Stimulated activated CD4-positive, alpha-beta T cell treated with anti-CD3 and anti-CD28 coated beads, Interleukin-1b, Interleukin-23, amount 100 ng/mL, for 24 hours (primary cell): ENCODE measurements at places on chromosomes 3 and 15.

- DNase-seq = no peak
Measured at GRCh38 chr3:29514170-29514569, 233.3 kb downstream of the RBMS3 start.

- DNase-seq = no peak
Measured at GRCh38 chr3:133376810-133377209, 23.0 kb upstream of the BFSP2 start.

GRCh38 chr15:85493260-85493659 is 112.9 kb downstream of the AKAP13 start:
- no peak for DNase-seq

- no peak for DNase-seq
Measured at GRCh38 chr15:34927726-34928125, 41.8 kb downstream of the AQR start.

DNA sequence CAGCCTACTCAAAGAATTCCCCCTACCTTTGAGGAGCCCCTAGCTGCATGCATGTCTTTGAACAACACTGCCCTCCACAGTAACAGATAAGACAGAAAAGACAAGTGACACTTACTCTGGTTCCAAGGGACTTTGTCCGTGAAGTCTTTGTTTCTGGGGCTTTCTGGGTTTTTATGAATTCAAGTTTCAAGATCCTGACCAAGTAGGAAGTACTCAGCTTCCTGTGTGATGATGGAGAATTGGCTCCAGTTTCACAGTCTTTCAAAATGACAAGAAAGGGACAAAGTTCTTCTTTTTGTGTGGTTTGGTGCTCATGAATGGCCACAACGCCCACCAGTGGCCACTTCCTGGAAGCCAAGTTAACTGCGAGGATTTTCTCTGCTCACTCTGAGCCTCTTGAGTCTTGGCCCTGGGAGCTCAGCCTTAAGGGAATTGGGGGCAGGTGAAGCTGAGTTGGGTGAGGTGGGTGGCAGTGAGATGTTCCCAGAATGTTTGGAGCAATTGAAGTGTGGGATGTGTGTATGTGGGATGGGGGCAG is at the start of gene CCR1:
CCR1 (minus strand) TSS at position 147 of the 538 bp plus-strand sequence. CDS start 4,000 bp downstream, outside the sequence.
- DNase-seq = no peak

DNA sequence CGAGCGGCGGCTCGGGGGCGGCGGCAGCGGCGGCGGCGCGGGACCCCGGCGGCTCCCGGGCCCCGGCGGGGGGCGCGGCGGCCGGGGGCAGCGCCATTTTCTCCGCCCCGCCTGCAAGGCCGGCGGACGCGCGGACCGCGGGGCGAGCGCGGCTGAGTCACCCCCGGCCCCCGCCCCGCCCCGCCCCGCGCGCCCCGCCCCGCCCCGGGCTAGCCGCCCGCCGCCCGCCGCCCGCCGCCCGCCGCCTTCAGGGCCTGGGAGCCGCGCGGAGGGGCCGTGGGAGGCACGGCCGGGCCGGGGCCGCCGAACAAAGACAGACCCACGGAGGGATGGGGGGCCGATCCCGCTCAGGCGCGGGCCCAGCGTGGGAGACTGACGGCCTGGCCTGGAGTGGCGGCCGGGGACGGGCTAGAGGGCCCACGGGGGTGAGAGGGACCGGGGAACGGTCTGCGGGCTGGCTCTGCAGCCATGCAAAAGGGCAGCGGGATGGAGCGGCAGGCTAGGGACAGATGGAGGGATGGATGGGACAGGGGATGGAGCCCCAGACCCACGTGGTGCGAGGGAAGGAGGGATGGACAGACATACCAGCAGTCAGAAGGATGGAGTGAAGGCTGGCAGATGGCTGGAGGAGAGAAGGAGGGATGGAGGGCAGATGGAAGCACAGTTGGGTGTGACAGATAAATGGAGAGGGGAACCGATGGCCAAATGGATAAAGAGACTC is at the start of gene EIF4E3:
EIF4E3 (minus strand) TSS at position 132 of the 721 bp plus-strand sequence; CDS start at position 97, 35 bp downstream.
- DNase-seq = no peak

DNA sequence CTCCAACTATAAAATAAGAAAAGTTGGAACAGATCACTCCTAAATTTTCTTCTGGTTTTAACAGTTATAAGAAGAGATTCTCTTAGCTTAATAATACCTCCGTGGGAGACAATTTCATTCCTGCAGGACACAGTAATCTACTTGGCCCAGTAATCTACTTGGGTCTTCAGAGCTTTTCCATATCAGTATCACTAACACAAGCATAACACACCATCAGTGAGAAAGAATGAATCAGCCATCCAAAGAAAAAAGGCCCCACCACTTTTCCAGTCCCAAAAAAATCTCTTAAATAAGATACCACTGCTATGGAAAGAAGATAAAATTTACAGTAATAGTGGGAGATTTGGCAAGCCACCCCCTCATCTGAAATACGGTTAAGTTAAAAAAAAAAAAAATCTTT is 20.2 kb downstream of the SIN3A start:
- no peak for DNase-seq

- no peak for DNase-seq
Measured at GRCh38 chr3:11570251-11570650, 73.5 kb downstream of the VGLL4 start.

GRCh38 chr15:98745179-98745578 is 96.8 kb downstream of the IGF1R start:
- DNase-seq = no peak

DNA sequence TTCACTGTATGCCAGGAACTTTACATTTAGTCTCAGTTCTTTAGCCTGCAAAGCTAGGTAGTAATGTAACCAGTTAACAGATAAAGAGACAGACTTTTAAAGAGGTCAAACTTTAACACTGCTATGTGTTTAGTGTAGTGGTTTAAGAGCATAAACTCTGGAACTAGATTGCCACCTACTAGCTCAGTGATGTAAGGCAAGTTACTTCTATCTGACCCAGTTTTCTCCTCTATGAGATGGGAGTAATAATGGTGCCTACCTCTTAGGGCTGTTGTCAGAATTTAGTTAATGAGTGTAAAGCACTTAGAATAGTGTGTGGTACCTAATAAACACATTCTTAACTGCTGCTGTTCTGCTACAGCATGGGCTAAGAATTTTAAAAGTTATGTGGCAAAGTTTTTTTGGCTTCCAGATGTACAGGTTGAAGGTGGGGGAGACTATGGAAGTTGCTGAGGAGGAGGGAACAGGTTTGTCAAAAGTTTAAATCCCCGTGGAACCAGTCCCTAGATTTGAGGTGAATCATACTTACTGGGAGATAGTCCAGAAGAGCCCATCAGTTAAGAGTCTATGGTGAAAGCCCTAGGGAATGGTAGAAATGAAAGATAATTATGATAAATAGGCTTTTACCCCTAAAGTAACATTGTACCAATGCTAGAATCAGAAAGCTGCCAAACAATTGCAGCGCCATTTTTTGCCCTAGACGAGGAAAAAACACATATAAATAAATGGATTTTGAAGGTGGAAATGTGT is 13.9 kb downstream of the TSC22D2 start:
- no peak for DNase-seq

- DNase-seq = no peak
Measured at GRCh38 chr15:48427960-48428547, 96.8 kb downstream of the DUT start.

DNA sequence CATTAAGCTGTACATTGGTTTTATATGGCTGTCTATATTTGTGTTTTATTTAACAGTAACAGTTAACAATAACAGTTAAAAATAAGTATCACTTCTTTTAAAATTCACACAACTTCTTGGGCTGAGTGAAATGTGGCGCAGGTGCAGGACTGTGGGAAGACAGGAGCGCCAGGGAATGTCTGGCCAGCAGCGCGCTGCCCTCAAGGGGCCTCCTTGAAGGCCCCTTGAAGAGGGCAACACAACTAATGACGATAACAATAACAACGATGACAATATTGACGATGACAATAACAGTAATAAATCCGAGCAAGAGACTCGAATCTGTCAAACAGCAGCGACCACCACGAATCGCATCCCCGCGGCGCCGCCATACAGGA is 411 bp upstream of the PPP2R3A start:
- DNase-seq = no peak

DNA sequence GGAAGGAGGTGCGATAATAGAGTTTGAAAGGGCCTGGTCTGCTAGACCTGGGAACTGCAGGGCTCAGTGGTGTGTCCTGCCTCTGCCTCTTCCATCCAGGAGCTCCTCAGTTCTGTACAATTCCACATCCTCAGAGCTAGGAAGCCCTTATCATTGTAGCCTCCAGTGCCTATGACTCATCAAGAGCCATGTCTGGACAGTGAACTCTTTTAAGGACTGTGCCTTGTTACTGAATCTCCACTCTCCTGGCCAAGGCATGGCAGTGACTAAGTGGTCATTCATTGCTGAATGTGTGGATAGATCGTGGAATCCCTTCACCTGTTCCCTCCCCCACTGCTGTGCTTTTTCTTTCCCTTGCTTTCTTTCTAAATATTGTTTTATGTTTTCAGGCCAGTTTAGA is 2.9 kb downstream of the TIMP4 start:
- no peak for DNase-seq

DNA sequence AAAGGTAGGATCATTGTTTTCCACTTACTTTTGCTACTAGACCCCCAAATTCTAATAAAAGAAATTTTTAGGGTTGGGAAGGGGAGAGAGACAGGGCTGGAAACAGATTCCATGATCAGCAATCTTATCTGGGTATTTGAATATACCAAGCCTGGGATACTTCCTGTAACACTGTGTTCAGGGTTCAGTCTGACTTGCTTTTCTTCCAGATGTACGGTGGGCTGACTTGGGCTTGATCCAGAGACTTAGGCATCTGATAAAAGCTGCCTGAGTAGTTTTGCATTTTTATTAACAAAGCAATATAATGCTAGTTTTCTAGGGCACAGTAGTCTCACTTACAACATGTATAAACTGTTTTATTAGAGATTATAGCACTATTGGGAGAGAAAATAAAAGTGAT is 49.2 kb downstream of the KCNMB2 start:
- no peak for DNase-seq

- DNase-seq = no peak
Measured at GRCh38 chr15:51736069-51736468, 1.4 kb downstream of the LYSMD2 start.

DNA sequence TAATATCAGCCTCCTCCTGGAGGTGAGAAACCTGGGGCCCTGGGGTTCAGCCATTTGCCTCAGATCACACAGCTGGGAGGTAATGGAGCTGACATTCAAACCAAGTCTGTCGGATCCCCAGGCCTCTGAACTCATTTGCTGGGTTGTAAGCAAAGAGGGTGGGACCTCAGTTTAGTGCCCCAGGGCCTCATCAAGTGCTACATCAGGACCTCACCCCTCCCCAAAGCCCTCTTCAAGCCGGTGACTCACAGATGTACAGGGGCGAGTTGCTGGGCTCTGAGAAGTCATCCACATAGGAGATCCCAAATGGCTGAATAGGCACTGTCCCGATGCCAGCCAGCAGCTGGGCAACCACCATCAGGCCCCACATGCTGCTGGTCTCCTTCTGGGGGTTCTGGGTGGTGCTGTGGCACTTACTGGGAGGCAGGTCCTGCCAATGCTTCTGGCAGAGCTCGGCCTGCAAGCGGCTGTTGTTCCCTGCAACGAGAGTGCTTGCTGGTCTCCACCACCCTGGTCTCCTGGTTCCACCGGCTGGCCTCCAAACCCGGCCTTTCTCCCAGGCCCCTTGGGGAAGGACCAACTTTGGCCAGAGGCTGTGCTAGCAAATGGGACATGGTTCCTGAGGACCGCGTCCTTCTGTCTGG is 59.2 kb upstream of the RAB6B start:
- no peak for DNase-seq

- DNase-seq = no peak
Measured at GRCh38 chr3:122365073-122365472, 18.0 kb downstream of the MIX23 start.

DNA sequence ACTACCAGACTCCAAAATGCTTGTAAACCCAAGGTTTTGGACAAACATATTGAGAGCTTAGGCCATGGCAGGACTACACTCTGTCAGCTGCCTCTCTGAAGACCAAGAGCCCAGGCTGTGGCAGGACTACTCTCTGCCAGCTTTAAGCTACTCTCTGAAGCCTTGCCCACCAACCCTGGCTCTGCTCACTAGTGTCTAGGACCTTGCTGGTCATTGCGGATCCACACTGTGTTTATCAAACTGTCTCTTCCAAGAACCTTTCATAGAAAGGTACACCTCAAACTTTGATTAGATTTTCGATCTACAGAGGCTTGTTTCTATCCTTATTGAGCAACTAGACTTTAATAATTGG is 41.9 kb upstream of the MME start:
- DNase-seq = no peak

DNA sequence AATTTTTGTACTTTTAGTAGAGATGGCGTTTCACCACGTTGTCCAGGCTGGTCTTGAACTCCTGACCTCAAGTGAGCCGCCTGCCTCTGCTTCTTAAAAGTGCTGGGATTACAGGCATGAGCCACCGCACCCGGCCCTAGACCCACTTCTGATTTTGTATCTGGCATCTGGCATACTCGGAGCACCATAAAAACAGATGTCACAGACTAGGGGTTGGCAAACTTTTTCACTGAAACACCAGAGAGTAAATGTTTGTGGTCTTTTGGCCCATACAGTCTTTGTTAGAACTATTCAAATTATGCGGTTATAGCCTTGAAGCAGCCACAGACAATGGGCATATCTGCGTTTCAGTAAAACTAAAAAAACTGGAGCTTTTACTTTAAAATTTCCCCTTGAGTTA is 110.7 kb downstream of the TJP1 start:
- no peak for DNase-seq

DNA sequence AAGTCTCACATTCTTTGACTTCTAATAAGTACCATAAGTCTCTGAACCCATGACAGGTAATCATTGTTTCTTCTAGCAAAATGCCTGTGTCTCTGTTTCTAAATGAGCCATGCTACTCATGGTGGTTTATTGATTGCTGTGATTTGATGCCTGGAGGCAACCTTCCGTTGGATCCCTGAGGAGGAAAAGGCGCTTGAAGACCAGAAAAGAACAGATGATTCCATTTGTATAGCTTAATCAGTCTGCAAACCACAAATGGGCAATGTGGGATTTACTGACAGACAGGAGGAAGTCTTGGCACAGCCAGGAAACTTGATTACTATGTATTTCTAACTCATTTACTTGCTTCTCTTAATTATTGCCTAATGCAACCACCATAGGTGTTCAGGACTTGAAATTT is 103.1 kb upstream of the MRPL3 start:
- DNase-seq = no peak

- peak; percentile 13 for DNase-seq
Measured at GRCh38 chr15:55289011-55289745, 435 bp downstream of the RAB27A start.

GRCh38 chr15:51969728-51970127 is 1.9 kb downstream of the LEO1 start:
- no peak for DNase-seq

GRCh38 chr15:85307687-85308045 is 72.7 kb upstream of the AKAP13 start:
- no peak for DNase-seq

DNA sequence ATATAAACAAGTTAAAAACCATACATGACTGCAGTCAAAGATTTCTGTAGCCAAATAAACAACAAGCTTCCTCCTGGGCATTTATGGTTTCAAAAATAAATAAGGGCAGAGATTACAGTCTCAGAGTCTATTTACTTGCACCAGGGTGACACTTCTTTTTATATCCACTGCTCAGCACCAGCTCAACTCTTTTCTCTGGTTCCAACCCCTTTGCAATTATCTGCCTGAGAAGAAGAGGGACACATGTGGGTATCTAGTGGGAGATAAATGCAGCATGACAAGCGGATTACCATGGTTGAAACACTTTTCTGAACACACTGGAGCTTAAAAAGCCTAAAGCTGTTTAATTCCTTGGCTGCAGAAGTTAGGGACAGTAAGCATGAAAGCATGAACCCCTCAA is 311.5 kb downstream of the CNTN3 start:
- no peak for DNase-seq
